Stimulated activated CD4-positive, alpha-beta T cell treated with anti-CD3 and anti-CD28 coated beads, Interleukin-4, amount 100 ng/mL, for 48 hours (primary cell): ENCODE measurements at places on chromosomes 6 and 20.

DNA sequence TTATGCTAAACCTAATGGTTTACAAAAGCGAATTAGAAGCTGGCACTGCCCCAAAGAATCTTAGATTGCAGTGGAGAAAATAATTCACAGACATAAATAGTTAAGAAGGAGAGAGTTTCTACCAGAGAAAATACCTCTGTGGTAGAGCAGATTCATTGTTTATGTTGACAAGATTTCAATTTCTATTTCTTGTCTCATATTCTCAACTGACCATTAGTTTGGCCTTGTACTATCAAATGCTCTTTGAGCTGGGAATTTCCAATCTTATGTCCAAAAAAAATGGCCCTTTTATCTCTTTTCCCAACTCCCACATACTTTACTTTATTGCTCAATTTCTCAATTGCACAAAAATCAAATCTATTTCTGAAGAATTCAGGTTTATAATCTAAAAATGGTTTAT lies 804.1 kb upstream of the CITED2 start:
- DNase-seq: no peak

GRCh38 chr6:132161283-132161682 lies 210.1 kb upstream of the CCN2 start:
- DNase-seq: no peak

- no peak for DNase-seq
Observed at GRCh38 chr6:35359744-35360348, 17.5 kb downstream of the PPARD start.

DNA sequence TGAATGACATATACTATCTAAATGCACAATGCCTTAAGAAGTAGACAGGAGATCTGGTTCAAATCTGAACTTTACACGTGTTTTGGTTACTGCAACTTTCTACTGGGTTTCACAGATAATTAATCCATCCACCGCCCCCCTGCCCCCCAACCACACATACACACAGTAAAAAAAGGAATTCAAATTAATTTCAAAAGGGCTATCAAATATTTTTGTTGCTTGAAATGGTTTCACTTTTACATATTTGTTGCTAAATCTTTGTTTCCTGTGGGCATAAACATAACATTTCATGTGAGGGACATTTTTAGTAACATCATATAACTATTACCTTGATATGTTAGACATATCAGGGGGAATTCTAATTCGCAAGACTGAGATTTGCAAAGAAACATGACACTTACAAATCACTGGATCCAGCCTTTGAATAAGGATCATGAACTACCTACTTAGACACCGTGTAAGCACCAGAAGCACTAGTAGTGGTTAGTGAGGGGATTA lies 7.5 kb downstream of the NEDD9 start:
- DNase-seq: no peak

DNA sequence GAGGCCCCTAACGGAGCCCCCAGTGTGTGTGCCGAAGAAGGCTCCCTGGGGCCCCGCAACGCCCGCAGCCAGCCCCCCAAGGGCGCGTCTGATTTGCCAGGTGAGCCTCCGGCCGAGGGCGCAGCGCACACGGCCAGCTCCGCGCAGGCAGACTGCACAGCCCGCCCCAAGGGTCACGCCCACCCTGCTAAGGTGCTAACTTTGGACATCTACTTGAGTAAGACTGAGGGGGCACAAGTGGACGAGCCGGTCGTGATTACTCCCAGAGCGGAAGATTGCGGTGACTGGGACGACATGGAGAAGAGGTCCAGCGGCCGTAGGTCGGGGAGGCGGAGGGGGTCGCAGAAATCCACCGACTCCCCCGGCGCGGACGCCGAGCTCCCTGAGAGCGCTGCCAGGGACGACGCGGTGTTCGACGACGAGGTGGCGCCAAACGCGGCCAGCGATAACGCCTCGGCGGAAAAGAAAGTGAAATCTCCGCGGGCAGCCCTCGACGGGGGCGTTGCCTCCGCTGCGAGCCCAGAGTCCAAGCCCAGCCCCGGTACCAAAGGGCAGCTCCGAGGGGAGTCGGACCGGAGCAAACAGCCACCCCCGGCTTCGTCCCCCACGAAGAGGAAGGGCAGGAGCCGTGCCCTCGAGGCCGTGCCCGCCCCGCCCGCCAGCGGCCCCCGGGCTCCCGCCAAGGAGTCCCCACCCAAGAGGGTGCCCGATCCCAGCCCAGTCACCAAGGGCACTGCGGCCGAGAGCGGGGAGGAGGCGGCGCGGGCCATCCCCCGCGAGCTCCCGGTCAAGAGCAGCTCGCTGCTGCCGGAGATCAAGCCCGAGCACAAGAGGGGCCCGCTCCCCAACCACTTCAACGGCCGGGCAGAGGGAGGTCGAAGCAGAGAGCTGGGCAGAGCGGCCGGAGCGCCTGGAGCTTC lies 117.0 kb downstream of the RTN4IP1 start:
- peak; percentile 60 for DNase-seq

GRCh38 chr6:1552296-1552761 lies 57.4 kb upstream of the FOXC1 start:
- DNase-seq: no peak

- DNase-seq: no peak
Observed at GRCh38 chr6:125728739-125729138, 20.7 kb upstream of the HEY2 start.

- DNase-seq: no peak
Observed at GRCh38 chr20:26324177-26324576, 627.5 kb upstream of the ZNF337 start.
